ENCODE measurements at places on chromosomes 7 and 10. TPM values are rescaled to one million over a fixed set of nuclear protein-coding genes. Genes with fewer than 3 reads are reported as not detected.

GRCh38 chr10:93790439-93790838 is 32.7 kb downstream of the LGI1 start:
- H3K4me1 ChIP-seq = 0 out of 2 replicates have a peak, but pooled peaks cover 2% of the 10 kb centered on the region
- no peak overlapping the region for H3K27ac ChIP-seq
- H3K4me3 ChIP-seq = no peak overlapping the region
- H3K27me3 ChIP-seq = no peaks in the 10 kb centered on the region
- no peak for DNase-seq
- H3K36me3 ChIP-seq = no peaks in the 10 kb centered on the region

DNA sequence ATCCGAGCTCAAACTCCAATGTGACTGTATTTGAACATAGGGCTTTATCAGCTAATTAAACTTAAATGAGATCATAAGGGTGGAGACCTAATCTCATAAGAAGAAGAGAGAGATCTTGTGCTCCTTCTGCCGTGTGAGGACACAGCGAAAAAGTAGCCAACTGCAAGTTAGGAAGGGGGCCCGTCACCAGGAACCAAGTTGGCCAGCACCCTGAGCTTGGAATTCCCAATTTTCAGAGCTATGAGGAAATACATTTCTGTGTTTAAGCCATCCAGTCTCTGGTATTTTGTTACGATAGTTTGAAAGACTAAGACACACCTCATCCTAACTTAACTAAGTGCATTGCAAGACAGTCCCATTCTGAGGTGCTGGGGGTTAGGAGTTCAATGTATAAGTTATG is 14.1 kb upstream of the WDR86 start:
- DNase-seq = no peak
- no peaks in the 10 kb centered on the region for H3K36me3 ChIP-seq
- no peak overlapping the region for H3K27ac ChIP-seq
- H3K27me3 ChIP-seq = no peaks in the 10 kb centered on the region
- H3K4me1 ChIP-seq = peaks cover 49% of the 10 kb centered on the region
- no peak overlapping the region for H3K4me3 ChIP-seq

The CDC14C gene
- not detected for total RNA-seq

DNA sequence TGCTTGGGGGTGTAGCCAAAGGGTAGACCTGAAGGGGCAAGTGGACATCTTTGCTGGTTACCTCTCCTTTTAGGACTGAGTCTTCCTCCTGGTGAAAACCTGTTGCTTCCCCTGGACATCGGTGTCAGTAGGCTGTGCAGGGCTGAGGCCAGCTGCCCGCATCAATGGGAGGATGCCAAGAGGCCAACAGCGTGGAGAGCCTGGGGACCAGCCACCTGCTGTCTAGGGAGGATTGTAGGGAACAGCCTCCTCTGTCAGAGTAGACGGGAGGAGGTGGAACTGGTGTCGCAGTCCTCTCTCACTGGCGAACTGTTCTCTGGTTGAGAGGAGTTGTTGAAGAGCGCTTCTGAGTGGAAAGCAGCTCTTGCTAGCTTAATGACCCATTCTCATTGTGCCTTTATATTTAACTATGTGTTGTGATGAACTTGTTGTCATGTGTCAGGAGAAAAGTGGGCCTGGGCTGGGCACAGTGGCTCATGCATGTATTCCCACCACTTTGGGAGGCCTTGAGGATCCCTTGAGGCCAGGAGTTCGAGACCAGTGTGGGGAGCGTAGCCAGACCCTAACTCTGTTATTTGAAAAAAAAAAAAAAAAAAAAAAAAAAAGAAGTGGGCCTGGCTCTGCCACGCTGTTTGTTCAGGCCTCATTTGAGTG is 1.8 kb downstream of the SUFU start:
- peaks cover 22% of the 10 kb centered on the region for H3K36me3 ChIP-seq
- DNase-seq = no peak
- H3K27me3 ChIP-seq = no peaks in the 10 kb centered on the region
- no peak overlapping the region for H3K27ac ChIP-seq
- no peak overlapping the region for H3K4me3 ChIP-seq
- H3K4me1 ChIP-seq = peaks cover 16% of the 10 kb centered on the region

- H3K4me3 ChIP-seq = no peak overlapping the region
- no peak for DNase-seq
- no peak overlapping the region for H3K27ac ChIP-seq
- no peaks in the 10 kb centered on the region for H3K4me1 ChIP-seq
- H3K27me3 ChIP-seq = no peaks in the 10 kb centered on the region
- no peaks in the 10 kb centered on the region for H3K36me3 ChIP-seq
Measured at GRCh38 chr10:43203448-43204041, 63.3 kb downstream of the RASGEF1A start.

GRCh38 chr10:127470911-127471310 is 78.2 kb upstream of the NPS start:
- H3K4me1 ChIP-seq = no peaks in the 10 kb centered on the region
- 0 out of 2 replicates have a peak, but pooled peaks cover 7% of the 10 kb centered on the region for H3K27me3 ChIP-seq
- no peak overlapping the region for H3K4me3 ChIP-seq
- H3K27ac ChIP-seq = no peak overlapping the region

DNA sequence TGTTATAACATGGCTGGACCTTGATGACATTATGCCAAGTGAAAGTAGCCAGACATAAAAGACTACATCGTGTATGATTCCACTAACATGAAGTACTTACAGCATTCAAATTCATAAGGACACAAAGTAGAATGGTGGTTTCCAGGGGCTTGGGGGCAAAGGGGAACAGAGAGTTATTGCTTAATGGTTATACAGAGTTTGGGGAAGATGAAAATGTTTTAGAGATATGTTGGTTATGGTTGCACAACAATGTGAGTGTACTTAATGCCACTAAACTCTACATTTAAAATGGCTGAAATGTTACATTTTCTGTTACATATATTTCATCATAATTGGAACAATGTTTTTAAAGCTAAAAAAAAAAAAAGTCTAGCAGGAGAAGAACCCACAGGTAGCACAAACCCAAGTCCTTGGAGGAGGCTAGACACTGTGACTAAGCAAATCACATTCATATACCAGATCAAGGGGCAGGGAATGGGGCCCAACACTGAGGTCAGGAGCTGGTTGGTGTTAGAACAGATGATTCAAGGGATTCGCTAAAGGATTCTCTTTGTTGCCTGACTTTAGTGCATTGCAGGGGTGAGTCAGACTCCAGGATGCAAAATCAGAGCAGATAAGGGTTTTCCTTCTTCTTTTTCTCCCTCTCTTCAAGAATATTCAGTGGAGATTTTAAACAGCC is 25.1 kb upstream of the AOAH start:
- H3K4me3 ChIP-seq = no peak overlapping the region
- DNase-seq = no peak
- H3K27me3 ChIP-seq = 0 out of 2 replicates have a peak, but pooled peaks cover 3% of the 10 kb centered on the region

DNA sequence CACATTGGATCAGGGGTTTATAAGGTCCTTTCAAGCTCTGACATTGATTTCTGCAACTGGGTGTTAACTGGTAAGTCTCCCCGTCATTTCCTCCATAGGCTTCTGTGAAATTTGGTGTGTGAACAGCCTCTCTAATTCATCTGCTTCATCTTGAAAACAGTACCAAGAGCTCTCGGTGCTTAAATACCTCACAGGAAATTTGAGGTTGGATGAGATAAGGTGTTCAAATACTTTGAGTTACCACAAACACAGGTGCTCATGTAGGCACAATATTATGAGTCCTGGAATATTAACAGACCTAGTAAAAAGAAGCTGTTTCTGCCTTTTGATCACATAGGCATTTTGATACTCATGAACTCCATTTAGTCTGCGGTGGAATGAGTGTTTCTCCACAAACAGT is 85.2 kb downstream of the RTKN2 start:
- H3K4me3 ChIP-seq = no peak overlapping the region
- no peaks in the 10 kb centered on the region for H3K27me3 ChIP-seq
- H3K27ac ChIP-seq = no peak overlapping the region
- no peaks in the 10 kb centered on the region for H3K4me1 ChIP-seq
- no peaks in the 10 kb centered on the region for H3K36me3 ChIP-seq
- no peak for DNase-seq

DNA sequence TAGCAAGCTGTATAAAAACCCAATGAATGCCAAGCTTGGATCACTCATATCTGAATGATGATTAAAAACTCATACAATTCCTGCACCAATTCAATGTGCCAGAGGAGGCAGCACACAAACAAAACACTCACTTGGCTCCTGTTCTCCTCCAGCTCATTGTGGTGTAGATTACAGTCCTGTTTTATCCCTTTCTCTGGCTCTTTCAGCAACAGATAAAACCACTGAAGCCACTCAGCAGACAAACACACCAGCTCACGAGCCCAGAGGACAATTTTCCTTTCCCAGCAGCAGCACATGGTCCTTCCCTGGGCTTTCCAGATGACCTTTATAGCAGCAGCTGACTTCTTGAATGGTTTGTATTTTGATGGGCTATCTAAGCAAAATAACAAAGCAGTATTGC is 107.3 kb upstream of the STARD3NL start:
- no peak overlapping the region for H3K27ac ChIP-seq
- H3K4me1 ChIP-seq = no peaks in the 10 kb centered on the region
- no peaks in the 10 kb centered on the region for H3K36me3 ChIP-seq
- peaks cover 8% of the 10 kb centered on the region for H3K27me3 ChIP-seq

The HSPA12A gene
- total RNA-seq = 9.0 TPM

The MET gene
- 8.3 TPM for total RNA-seq

GRCh38 chr10:79152423-79152817 is 83.7 kb downstream of the ZMIZ1 start:
- peak overlapping the region; percentile 92 for H3K27ac ChIP-seq
- H3K4me1 ChIP-seq = peaks cover 99% of the 10 kb centered on the region
- H3K36me3 ChIP-seq = peaks cover 41% of the 10 kb centered on the region
- peak; percentile 87 for DNase-seq

DNA sequence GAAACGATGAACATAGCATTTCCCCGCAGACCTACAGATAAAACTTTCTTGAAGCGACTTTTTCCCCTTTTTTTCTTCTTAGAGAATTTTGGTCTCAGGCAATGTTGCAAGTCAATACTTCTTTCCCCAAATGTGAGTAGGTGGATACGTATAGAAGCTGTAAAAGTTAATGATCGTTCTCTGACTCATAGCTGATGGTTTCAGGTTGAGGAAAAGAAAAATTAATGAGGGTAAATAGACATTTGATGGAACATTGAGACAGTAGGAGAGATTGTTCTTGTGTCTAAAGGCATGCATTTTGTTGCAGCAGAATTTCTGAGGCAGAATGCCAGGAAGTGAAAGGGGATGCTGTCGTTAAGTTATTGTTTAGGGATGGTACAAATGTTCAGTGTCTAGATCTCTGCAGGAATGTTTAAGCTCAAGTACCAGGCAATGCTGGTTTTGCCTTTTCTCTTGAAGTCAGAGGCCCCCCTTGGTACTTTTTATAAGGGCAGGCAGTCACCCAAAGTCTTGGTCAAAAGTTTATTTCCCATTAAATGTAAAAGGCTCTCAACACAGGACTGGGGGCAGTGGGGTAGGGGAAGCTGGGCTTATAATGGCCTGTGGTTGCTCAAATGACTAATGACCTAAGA is 9.3 kb downstream of the TCF7L2 start:
- H3K36me3 ChIP-seq = peaks cover 2% of the 10 kb centered on the region
- peak overlapping the region; percentile 85 for H3K27ac ChIP-seq
- H3K27me3 ChIP-seq = no peaks in the 10 kb centered on the region
- peak; percentile 76 for DNase-seq

The PLPP4 gene
- 13.8 TPM for total RNA-seq

- H3K4me1 ChIP-seq = peaks cover 28% of the 10 kb centered on the region
- H3K27me3 ChIP-seq = peaks cover 90% of the 10 kb centered on the region
- no peaks in the 10 kb centered on the region for H3K36me3 ChIP-seq
- DNase-seq = no peak
Measured at GRCh38 chr7:114085313-114085591, 166.4 kb upstream of the PPP1R3A start.

DNA sequence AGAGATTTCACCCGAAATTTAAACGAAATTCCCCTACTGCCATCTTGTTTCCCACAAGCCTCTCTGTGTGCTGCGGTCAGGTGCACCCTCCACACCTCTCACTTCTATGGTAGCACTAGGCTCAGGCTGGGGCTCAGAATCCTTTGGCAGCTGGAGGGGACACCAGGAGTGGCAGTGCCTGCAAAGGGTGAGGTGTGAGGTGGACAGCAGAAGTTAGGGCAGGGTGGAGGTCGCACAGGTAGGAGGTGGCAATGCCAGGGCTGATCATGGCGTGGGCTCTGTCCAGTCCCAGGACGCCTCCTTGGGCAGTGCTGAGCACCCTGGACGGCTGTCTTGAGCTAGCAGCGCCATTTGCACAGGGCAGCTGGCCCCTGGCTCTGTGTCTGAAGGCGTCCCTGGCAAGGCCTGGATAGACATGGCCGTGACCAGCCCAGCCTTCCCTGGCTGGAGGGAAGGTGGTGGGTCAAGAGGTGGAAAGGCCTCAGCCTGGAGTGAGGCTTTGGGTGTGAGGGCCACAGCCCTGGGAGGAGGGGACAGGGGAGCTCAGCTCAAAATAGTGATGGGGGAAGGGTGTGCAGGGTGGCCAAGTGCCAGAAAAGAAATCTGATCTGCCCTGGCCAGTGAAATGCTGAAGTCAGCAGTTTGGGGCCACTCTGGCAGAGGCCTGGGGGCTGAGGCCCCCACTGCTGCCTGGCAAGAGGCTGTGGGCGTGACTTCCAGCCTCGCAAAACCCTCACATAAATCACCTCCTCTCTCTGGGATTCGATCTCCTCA is 40.0 kb downstream of the ZCCHC24 start:
- peaks cover 76% of the 10 kb centered on the region for H3K4me1 ChIP-seq
- no peaks in the 10 kb centered on the region for H3K27me3 ChIP-seq
- peaks cover 21% of the 10 kb centered on the region for H3K36me3 ChIP-seq
- no peak overlapping the region for H3K4me3 ChIP-seq
- no peak for DNase-seq
- no peak overlapping the region for H3K27ac ChIP-seq

- no peaks in the 10 kb centered on the region for H3K27me3 ChIP-seq
- no peak for DNase-seq
- 0 out of 2 replicates have a peak, but pooled peaks cover 7% of the 10 kb centered on the region for H3K36me3 ChIP-seq
- H3K4me1 ChIP-seq = no peaks in the 10 kb centered on the region
- no peak overlapping the region for H3K27ac ChIP-seq
Measured at GRCh38 chr7:38757931-38758330, 126.8 kb upstream of the AMPH start.

The LRRD1 gene
- not detected for total RNA-seq

DNA sequence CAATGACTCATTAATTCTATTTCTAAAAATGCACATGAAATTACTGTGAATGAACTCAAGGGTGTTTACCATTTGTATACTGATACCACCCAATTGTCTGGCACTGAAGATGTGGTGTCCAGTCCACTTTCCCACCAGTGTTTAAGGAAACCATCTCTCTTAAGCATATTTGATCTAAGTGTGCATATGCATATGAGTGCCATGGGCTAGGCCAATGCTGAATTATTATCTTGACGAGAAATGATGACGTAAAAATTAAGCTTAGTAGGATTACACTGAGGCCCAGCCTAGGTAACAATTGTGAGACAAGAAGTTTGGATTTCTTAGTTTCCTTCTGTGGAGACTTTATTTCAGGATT is 59.7 kb downstream of the SVIL start:
- H3K4me3 ChIP-seq = no peak overlapping the region
- no peaks in the 10 kb centered on the region for H3K27me3 ChIP-seq

The MBL2 gene
- not detected for total RNA-seq

GRCh38 chr10:10824591-10825148 is 193.0 kb upstream of the CELF2 start:
- no peaks in the 10 kb centered on the region for H3K27me3 ChIP-seq
- H3K4me3 ChIP-seq = no peak overlapping the region
- H3K36me3 ChIP-seq = no peaks in the 10 kb centered on the region
- peak; percentile 26 for DNase-seq

GRCh38 chr10:77696584-77696983 is 59.0 kb upstream of the KCNMA1 start:
- no peaks in the 10 kb centered on the region for H3K4me1 ChIP-seq
- no peaks in the 10 kb centered on the region for H3K27me3 ChIP-seq
- no peak for DNase-seq
- H3K27ac ChIP-seq = no peak overlapping the region
